Epithelial cell of prostate (primary cell): ENCODE measurements at places on chromosomes 11 and 22.

GRCh38 chr11:23974051-23974450 lies 522.8 kb upstream of the LUZP2 start:
- DNase-seq = no peak

- no peak for DNase-seq
Measured at GRCh38 chr22:35615156-35615555, 2.0 kb downstream of the MB start.

GRCh38 chr11:70306586-70307033 lies 36.1 kb downstream of the PPFIA1 start:
- DNase-seq = no peak

DNA sequence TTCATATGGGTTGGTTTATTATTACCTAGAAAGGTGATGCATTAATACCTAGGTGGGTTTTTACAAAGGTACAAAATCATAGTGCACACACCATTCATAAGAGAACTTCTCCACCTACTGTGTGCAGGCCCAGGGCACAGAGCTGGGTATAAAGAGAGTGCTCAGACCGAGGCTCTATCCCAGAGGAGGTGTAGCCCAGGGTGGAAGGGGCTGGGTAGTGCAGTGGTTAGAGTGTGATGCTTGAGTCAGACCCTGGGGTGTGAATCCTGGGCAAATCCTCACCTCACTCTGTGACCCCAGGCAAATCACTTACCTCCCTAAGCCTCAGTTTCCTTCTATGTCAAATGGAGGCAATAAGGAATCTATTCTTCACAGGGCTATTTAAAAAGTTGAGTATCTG lies 32.2 kb downstream of the PARVG start:
- DNase-seq = no peak

DNA sequence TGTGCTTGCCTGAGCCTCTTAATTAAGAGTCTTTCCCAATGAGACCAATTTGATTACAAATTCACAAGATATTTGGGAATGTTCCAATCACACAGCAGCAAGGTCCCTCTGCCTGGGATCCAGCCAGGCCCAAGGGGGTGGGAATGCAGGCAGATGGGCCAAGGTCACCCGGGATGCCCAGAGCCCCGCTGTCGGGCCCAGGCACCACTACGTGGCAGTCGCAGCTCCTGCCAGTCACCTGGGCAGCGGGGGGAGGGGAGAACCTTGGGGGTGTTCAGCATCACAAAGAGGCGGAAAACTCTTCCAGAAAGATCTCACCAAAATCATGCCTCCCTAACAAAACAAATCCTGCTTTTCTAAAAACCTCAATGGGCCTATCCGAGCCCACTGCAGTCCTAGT lies 30.9 kb downstream of the PPM1F start:
- no peak for DNase-seq

DNA sequence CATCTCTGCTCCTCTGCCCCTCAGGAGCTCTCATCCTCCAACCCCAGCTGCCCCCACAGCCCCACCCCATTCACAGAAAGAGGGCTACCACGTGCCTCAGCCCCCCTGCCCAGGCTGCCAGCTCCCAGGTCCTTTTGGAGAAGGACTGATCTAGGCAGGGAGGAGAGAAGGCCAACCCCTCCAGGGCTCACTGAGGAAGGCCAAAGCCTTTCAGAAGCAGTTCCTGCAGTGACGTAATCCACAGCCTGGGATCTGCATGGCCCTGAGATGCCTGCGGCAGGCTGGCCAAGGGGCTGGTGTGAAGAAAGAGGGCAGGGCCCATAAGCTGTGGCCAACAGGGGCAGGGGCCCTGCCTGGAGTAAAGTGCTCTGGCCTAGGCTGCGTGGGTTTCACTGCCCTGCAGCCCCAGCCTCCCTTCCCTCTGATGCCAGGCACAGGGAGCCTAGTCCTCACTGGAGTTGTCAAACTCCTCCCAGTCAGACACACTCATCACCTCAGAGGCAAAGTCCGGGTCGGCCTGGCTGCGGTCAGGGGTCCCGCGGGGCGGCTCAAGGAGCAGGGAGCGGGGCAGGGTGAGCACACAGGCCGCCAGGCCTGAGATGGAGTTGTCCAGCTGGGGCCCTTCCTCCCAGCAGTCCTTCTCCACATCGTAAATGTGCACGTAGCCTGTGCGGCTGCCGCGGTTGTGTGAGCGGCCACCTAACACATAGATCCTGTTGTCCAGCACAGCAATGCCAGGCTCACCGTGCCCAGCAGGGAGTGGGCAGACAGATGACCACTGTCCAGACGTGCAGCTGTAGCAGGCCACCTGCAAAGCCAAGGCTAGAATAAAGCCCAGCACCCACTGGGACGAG lies 4.2 kb upstream of the SCARF2 start:
- DNase-seq = no peak

DNA sequence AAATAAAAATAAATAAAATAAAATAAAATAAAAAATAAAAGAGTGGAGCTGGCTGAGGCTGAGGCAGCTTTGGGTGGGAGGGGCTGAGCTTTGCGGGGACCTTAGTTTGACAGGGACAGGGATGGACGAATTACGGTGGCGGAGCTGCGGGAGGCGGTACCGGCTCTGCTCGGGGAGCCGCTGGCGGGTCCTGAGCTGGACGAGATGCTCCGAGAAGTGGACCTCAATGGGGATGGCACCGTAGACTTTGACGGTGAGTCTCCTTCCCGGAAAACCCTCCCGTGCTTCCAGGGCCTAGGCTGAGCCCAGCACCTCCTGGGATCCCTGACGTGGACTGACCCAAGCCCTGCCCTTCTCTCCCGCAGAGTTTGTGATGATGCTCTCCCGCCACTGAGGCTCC lies 3.1 kb downstream of the CABP4 start:
- DNase-seq = no peak

DNA sequence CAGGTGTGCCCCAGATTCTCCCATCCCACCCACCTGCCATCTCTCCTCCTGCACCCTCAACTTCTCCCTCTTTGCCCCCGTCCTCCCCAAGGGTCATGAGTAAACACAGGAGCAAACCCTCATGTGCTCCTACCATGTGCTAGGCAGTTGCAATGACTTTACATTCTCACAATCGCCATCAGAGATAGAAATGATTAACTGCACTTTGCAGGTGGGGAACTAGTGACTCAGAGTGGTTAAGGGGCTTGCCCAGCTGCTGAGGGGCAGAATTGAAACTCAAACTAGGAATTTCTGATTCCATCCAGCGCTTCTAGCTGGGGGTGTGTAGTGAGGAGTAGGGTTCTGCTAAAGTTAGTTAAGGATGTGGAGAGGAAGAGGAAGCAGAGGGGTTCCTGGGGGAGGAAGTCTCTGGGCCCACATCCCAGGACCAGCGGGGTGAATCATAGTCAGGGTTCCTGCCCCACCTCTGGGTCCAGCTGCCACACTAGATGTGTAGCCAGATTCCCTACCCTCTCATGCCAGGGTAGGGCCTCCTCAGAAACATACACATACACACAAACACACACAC lies 16.0 kb upstream of the PRG2 start:
- DNase-seq = no peak

DNA sequence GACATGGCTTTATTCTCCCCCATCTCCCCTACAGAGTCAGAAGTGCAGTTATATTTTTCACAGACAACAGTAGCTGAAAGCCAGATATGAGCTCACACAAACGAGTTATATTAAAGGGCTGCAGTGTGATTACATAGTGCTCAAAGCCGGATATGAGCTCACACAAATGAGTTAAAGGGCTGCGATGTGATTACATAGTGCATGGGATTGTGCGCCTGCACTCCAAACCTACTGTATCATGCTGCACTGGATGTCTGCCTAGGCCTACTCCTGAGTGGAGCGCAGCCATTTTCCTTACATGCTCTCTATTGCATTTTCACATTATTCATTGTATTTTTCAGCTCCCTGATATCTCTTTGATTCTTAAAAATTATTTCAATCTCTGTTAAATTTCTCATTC lies 414.6 kb upstream of the LARGE1 start:
- no peak for DNase-seq

GRCh38 chr22:25364736-25365241 lies 145.3 kb downstream of the CRYBB2 start:
- DNase-seq = no peak

- no peak for DNase-seq
Measured at GRCh38 chr11:78076733-78077403, 2.8 kb downstream of the NDUFC2 start.

GRCh38 chr11:66281776-66282467 lies 3.9 kb downstream of the CNIH2 start:
- no peak for DNase-seq

DNA sequence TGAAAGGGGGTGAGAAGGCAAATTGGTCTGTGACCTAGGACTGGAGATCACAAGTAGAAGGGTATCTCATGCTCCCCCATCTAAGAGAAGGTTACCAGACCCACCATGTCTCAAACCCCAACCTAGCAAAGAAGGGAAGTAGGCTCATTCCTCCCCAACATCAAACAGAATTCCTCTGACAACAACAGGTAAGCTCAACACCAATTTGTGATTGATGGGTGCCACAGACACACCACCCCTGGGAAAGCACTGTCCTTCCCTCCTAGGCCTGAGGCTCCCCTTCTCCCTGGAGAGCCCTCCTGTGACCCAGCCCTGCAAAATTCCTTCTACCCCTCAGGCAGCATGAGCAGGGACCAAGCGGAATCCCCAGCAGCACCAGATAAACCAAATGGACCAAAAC lies 154.3 kb downstream of the BUD13 start:
- DNase-seq = no peak

- no peak for DNase-seq
Measured at GRCh38 chr22:49010901-49011300, 816.8 kb downstream of the BRD1 start.

DNA sequence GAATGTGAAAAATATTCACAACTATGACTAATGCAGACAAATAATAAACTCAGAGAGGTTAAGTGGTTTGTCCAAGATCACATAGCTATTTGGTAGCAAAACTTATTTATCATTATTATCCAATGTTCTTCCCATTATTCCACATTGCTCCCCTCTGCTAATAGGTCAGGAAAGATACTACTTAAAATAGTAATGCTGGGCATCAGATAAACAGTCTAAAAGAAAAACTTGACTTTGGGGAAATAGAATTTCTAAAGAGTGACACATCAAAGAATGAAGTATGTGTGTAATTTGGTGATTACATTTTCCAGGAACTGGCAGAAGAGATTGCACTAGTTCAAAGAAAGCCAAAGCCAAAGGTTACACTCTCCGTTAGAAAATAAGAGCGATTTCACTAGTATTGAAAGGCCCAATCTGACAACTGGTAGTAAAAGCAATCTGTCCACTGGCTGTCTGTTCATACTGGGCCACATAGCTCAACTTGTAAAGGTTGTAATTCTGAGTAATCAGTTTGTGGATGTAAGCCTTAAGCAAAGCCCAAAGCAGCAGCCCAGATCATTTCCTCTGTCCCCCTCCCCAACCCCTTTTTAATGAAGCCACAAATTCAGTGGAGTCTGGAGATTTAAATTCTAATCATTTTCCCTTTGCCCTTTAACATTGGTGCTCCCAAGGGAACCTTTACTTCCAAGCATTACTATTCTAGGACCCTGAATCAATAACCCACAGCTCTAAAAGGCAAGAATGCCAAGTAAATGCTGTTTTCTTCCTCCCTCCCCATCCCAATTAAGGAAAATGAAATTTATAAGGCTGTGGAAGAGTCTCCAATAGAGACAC lies 283.5 kb downstream of the TTC28 start:
- DNase-seq = no peak

DNA sequence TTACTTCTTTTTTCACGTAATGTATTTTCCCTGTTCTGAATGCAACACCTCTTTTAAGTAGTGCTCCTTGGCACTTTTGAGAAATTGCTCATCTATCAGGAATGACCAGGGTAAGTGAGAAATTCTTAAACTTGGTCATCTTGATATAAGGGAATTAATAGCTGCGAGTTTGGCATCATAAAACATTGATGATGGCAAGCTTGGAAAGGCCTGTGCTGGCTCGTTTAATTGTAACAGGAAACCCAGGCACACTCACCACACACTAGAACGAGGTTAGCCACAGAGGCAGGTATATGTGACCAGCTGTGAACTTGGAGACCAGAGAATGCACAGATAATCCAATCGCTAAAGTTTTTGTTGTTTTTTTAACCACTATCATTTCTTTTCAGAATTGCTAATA lies 24.3 kb downstream of the FAM118A start:
- DNase-seq = peak; percentile 72

- DNase-seq = no peak
Measured at GRCh38 chr22:50272044-50272802, 2.0 kb upstream of the MAPK11 start.

GRCh38 chr11:116334596-116334995 lies 438.2 kb downstream of the BUD13 start:
- no peak for DNase-seq

GRCh38 chr11:126628790-126629621 lies 273.5 kb downstream of the ST3GAL4 start:
- DNase-seq = no peak

- no peak for DNase-seq
Measured at GRCh38 chr11:7591107-7591894, 77.5 kb downstream of the PPFIBP2 start.

- no peak for DNase-seq
Measured at GRCh38 chr11:61150706-61151544, 10.3 kb downstream of the VPS37C start.

- DNase-seq = no peak
Measured at GRCh38 chr11:105857728-105858127, 164.3 kb downstream of the MSANTD4 start.

- no peak for DNase-seq
Measured at GRCh38 chr11:88310246-88310645, 27.3 kb downstream of the CTSC start.

DNA sequence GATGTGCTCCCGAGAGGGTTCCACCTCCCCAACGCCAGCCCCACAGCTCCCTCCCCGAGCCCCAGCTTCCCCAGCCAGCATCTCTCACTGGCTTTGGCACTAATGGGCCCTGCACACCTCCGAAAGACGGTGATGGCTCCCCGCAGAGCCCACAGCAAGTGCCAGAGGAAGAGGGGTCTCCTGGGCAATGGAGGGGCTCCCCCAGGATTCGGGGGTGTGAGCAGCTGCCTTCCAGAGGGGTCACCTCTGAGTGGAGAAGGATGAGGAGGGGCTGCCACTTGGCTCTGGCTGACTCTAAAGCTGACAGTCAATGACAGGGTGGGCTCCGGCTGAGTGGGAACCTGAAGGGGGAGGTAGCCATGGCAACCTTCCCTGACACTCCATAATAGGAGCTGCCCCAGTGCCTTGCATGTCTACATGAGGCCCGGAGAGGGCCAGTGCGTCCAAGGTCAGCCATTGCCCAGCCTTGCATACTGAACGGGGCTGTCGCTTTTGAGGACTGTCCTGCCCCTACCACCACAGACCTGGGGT lies 98.6 kb upstream of the SYT13 start:
- DNase-seq = no peak

- no peak for DNase-seq
Measured at GRCh38 chr22:32336121-32336603, 21.5 kb upstream of the RFPL3 start.

DNA sequence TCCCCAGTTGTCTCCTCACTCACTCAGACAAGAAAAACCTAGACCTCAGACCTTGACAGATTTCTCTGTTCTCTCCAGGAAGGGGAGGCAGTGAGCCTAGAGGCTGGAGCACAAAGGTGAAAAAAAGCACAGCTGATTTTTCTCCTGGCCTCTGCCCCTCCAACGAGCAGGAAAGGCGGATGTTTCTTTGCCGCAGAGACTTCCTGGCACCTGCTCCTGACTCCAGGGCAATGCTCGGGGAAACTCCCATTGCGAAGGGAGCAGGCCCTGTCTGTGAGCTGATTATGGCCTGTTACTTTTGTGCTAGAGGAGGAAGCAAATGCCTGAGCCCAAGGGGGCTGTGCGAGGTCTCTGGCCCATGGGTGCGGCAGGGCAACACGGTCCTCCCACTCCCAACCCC lies 25.4 kb downstream of the MS4A10 start:
- no peak for DNase-seq

GRCh38 chr11:106156290-106156937 lies 79.0 kb downstream of the AASDHPPT start:
- no peak for DNase-seq
